ENCODE measurements at places on chromosomes 2 and 18. TPM values are rescaled to one million over a fixed set of nuclear protein-coding genes. Genes with fewer than 3 reads are reported as not detected.

Gene SLC9A4
- 0.15 TPM for total RNA-seq

Gene LRRC30
- not detected for total RNA-seq

Gene WIPF1
- 574 TPM for total RNA-seq

Gene ABCG5
- not detected for total RNA-seq

Gene UGT1A8
- total RNA-seq: not detected

Gene WNT6
- not detected for total RNA-seq

Gene CSRNP3
- not detected for total RNA-seq

Gene LRRTM4
- total RNA-seq: not detected

Gene L3MBTL4
- total RNA-seq: not detected

Gene PRKAG3
- total RNA-seq: not detected

Gene GRB14
- not detected for total RNA-seq
